ENCODE measurements at places on chromosomes 16 and 17.

GRCh38 chr17:81478119-81478518 lies 34.5 kb downstream of the ACTG1 start:
- no peak for DNase-seq

DNA sequence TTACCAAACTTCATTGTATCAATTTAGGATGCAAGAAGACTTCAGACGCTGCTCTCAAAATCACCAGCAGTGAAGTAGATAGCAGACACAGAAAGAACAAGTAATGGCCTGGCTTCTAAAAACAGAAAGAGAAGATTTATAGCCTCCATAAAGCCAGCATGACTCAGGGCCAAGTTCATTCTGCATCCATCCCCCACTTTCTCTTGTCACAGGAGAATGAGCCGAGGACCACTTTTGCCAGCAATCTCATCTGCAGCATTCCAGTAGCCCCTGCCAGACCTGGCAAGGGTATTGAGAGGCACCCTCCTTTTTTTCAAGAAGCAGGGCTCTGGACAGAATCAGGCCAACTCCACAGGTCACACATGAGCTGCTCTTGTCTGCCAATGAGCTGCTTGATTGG lies 355.4 kb upstream of the SOX9 start:
- DNase-seq: no peak

- DNase-seq: no peak
Observed at GRCh38 chr17:38761612-38762011, 9.1 kb downstream of the PSMB3 start.

GRCh38 chr17:8220783-8221662 lies 10.6 kb upstream of the AURKB start:
- peak; percentile 80 for DNase-seq

GRCh38 chr16:4301177-4301576 lies 14.7 kb upstream of the GLIS2 start:
- DNase-seq: no peak

- no peak for DNase-seq
Observed at GRCh38 chr16:86510465-86511261, at the start of gene FOXF1. Gene FOXF1 (plus strand): TSS chr16:86510527. CDS start chr16:86510570, 43 bp downstream.

DNA sequence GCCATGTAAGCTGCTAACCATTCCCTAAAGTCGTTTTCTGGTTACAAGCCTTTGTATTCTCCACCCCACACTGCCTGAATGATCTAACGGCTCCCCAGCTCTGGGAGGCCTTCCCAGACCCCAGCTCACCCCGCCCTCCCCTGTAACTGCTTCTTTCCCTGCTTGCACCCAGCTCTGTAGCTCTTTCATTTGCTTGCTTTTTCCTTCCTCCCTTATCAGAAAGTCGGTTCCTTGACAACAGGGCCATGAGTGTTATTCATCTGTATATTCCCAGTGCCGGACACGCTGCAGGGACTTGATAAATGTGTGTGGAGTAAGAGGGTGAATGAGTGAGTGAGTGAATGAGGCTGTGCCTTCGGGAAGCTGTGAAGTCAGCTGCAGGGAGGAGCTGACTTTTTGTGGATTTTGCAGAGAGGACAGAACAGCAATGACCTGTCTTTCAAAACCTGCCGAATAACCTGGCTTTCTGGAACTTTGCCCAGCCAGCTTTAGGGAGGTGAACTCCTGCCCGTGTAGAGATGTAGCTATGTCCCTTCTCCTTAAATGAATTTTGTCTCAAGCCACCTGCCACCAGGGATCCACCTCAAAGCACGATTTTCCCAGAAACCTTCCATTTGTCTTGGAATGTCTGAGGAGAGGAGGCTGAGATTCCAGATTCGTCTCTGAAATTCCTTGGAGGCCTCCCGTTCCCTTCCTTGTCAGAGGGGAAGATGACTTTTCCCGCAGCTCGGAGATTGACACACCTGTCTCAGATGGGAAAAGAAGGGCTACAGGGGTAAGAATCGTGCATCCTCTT lies 20.0 kb upstream of the CACNG4 start:
- no peak for DNase-seq

GRCh38 chr17:21517538-21518293 lies 141.6 kb downstream of the KCNJ12 start:
- DNase-seq: no peak

GRCh38 chr16:70551788-70552187 lies 28.2 kb downstream of the SF3B3 start:
- DNase-seq: no peak

GRCh38 chr17:31250229-31250628 lies 46.8 kb downstream of the OMG start:
- DNase-seq: no peak

DNA sequence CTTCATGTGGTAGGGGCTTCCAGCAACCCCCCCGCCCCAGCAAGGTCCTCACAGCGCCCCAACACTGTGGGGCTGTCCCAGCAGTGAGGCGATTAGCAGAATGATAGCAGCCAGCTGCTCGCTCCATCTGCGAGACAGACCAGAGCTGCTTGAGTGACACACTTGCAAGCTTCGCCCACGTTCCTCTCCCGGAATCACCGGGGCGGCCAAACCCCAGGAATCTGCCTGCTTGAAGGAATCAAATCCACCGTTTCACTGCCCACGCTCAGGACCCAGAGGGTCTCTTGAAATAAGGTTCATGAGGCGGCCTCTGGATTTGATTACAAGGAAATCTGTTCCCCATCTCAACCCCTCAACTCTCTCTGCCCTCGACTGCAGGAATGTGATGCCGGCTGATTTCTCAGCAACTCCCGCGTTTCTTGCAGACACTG lies 356.0 kb downstream of the C16orf95 start:
- no peak for DNase-seq

GRCh38 chr16:583470-583814 lies 6.4 kb upstream of the RAB40C start:
- DNase-seq: no peak

DNA sequence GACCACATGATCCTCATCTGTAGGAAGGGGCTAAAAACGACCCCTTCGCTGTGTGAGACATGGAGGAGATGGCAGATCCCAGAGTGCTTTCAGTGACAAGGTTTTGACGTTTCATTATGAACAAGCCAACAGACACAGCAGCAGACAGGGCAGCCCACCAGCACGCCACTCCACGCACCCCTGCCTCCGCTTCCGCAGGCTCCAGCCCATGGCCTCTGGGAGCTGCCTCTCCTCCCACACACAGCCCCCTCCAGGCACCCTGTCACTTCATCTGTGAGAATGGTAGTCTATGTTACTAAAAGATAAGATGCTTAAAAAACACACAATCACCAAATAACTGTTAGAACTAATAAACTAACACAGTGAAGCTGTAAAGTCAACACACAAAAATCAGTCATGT lies 12.3 kb upstream of the ADCY7 start:
- DNase-seq: no peak

DNA sequence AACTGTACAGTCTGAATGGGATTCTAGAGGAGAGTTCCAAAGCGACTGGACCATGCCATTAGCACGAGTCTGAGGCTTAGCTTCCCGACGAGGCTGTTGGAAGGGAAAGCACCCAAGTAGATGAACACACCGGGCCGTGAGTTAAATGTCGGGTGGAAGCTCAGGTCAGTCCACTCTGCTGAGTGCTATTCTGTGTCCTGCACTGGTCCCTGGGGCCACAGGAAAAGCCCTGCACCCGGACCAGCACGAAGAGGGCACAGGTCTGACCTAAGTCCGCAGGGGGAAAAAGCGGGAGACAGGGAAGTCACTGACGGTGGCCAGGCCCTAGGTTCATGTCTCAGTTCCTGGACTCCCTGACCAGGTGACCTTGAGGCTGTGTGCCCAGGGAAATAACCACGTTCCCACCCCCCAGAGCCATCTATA lies 44.1 kb upstream of the RBFOX3 start:
- no peak for DNase-seq

- no peak for DNase-seq
Observed at GRCh38 chr16:82660075-82660645, 33.4 kb downstream of the CDH13 start.

DNA sequence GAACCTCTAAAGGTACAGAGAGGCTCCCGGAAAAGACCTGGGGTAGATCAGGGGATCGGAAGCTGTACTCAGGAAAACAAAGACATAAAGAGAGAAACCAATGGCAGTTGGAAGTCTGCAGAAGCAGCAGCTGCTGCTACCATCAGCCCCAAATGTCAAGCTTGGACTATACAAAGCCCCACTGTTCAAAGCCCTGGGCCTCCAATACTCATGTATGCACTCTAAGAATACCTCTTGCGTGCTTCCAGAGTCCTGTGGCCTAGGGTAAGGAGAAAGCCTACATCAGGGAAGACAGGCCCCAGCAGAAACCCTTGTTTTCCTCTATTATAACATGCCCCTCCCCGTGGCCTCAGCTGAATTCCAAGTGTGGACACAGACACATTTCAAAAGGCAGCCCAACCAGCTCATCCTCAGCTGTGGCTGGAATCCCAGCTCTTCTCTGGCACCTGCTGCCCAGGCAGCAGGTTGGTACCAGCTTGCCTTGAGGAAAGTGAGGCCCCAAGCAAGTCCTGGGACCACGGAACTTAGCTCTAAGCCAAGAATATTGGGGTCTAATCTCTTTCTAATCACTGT lies 19.3 kb upstream of the MTMR4 start:
- DNase-seq: no peak

DNA sequence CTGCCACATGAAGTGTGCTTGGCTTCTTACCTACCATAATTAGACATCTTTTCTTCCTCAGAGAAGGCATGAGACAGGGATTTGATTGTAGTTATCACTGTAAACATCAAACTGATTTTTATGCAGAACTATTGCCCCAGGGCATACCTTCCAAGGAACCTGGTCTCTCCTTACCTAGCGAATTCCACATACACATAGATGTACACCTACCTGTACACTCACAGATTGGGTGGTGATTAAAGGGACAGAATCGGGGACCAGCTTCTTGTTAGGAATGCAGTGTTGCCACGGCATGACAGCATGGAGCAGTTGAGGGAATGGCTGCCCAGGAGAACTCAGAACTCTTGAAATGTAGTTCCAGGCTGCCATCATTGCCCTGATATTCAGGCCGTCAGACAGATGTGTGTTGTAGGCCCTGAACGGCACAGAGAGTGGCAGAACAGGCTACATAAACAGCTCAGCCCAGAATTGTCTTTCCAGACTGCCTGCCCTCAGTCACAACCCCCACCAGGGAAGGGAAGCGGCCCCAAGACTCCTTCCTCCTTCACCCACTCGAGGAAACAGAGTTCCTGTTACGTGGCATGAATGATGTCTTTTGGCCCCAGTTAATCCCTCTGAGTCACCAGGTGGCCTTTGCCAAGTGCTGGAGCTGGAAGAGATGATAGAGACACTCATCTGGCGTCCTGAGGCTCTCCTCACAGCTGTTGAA lies 17.8 kb upstream of the NAGLU start:
- no peak for DNase-seq

DNA sequence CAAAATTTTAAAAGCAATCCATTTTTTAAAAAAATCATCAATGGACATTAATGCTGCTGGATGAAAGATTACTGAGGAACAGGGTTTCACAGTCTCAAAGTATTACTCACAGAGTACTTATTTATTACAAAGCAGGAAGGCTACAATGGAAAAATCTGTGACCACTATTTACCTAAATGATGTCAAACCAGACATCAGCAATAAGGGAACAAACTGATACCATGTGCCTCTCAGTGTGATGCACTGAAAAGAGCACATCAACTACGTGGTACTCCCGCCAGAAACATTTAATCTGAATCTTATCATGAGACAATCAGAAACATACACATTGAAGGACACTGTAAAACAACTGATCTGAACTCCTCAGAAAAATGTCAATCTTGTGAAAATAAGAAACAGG lies 124.2 kb downstream of the PARN start:
- no peak for DNase-seq

DNA sequence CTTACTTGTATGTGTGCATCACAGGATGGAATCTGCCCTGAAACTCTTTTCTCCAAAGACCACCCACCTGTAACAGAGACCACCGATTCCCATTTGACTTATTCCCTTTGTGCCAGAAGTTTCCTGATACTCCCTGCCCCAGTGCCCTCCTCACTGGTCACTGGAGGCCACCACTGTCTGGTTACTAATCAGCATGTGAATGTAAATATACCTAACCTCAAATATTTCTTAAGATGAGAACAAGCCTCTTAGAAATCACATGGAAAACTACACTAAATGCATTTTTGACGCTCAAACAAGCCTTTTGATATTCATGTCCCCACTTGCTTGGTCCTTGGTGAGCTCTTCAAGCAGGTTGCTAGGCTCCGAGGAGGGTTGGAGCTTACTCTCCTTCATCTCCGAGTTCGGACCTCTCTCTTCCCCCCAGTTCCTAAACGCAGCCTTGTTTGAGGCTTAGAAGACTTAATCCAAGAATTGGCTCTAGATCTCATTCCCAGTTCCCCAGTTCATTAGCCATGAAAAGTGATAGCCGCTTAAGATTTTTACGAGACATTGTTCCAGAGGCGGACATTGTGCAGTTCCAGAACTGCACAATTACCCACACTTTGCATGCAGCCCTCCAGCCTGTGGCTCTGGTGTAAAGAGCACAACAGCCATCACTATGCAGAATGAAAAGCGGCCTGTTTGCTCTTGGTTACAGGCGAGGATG lies 579.2 kb upstream of the PSMD7 start:
- DNase-seq: no peak

- DNase-seq: no peak
Observed at GRCh38 chr16:16790597-16790996, 411.7 kb downstream of the NPIPA7 start.

DNA sequence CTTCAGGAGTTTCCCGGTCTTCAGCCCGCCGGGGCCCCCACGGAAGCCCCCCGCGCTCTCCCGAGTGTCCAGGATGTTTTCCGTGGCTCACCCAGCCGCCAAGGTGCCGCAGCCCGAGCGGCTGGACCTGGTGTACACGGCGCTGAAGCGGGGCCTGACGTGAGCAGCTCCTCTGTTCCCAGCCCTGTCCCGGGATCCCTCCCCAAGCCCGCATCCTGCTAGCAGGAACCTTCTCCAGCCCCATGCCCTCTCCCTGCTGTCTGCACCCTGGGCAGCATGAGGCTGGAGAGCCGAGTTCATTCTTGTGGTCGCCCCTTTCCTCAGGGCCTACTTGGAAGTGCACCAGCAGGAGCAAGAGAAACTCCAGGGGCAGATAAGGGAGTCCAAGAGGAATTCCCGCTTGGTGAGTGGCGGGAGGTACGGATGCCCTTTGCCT lies 10.1 kb downstream of the RIPOR1 start:
- no peak for DNase-seq

Data from stimulated activated CD8-positive, alpha-beta memory T cell treated with anti-CD3 and anti-CD28 coated beads, Interleukin-4, amount 100 ng/mL, for 24 hours (primary cell).